Hematopoietic multipotent progenitor cell treated with erythropoietin and hydrocortisone succinate and interleukin-3 and kit ligand, for 17 days (in vitro differentiated cells): ENCODE measurements at places on chromosomes 4 and X.

DNA sequence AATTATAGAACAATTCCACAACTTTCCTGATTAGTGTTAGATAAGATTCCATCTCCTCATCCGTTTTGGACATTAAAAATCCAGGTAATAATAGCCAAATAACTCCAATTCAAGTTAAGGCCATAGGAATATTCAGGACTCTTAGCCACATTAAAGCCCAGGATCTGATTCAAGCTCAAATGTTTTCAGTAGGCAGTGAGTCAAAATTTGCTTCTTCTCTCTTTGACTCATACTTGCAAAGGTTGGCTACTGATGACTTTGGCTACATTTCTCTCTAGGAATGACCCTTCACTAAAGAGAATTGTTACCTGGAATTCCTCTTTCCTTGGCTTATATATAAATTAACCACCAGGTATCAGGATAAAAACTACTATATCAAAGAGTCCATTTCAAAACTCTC is 354.9 kb upstream of the HS3ST1 start:
- no peak for DNase-seq

- no peak for DNase-seq
Measured at GRCh38 chrX:37060999-37061398, 52.8 kb downstream of the FAM47C start.

- DNase-seq = no peak
Measured at GRCh38 chr4:81207828-81208227, 7.2 kb downstream of the PRKG2 start.

DNA sequence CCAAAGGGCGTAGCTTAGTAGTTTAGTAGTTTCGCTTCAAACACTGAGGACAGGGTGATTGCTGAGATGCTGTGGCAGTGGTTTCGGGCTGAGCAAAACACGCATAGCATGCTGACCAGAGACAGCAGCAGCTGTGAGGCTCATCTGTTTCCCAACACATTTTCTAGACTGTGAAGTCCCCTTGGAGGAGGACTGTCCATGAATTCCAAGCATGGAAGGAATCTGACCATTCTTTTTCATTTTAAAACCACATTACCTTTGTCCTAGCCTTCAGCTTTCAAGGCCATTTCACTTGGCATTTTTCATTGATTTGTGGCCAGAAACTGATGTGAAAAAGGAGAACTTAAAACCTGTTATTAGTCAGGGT is 240.9 kb downstream of the PALLD start:
- no peak for DNase-seq

DNA sequence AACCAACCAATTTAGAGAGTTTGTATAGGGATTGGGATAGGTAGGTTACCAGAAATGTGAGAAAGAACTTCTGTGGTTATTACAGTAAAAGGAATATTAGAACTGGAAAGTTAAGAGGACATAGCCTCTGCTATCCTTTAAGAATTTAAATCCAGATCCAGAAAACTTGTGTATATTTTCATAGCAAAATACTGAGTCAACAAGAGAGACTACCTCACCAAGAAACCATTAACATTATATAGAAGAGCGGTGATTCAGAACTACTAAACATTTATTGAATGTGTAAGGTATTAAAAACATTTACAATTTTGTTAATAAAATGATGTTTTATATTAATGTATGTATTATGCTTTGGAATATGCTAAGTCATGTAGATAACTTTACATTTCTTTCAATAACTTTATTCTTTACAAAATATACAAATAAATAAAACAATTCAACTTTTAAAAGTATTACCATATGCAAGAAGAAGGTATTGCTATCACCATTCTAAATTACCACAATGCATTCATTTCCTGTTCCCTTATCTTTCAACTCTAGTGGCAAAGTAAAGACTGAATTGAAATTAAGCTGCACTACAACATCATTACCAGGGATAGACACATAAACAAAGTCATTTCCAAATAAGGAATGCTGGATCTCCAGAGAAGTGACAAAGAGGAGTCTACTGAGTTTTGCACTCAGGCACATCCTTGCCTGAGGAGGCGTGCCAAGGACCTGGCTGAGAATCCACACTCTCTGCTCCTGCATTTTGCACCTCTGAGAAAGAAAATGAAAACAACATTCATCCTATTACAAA is 6.1 kb upstream of the BDH2 start:
- no peak for DNase-seq

DNA sequence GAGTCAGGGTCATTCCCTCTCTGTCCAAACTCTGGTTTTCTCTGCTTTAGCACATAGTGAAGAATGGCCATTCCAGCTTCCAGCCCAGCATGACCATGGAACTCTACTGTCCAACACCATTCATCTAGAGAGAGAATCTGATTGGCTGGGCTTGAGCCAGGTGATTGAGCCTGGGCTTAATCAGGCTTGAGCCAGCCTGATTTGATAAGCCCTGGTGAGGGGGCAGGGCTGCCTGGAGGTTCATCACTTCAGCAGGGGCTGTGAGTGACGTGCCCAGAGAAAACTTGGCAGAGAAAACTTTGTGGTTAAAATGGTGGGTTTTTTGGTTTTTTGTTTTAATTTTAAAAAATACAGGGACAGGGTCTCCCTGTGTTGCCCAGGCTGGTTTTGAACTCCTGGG is 62.5 kb downstream of the KIAA0232 start:
- peak; percentile 61 for DNase-seq
